Kidney (tissue), 22 donors: ENCODE measurements at places on chromosomes 2 and 18. TPM values are rescaled to one million over a fixed set of nuclear protein-coding genes. Genes with fewer than 3 reads are reported as not detected.

DNA sequence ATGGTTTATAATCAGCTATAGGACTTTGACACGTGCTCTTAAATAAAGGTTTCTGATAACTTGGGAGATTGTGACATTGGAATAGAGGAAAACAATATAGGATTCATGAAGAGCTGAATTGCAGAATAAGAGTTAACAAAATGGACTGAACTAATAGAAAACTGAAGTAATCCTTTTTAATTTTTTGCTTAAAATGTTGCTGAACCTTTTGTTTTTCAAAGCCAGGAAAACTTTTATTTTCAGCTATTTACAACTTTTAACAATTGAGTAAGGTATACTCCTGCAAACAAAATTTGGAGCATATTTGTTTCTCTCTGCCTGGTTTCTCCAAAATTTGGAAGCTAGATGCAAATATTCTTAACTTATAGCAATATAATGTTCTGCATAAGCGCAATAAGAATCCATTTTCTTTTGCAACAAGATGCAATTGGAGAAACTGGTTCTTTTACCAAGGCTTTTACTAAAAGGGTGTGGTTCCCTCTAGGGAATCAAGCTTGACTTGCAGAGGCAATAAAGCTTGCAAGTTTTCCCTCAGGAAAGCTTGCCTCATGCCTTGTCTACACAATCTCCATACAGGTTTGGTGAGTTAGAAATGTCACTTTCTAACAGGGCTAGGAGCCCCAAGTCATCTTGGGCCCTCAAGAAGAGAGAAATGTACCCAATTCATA is 10.3 kb upstream of the PDK1 start:
- H3K36me3 ChIP-seq = no peaks in the 10 kb centered on the region
- H3K4me3 ChIP-seq = no peak overlapping the region
- H3K27me3 ChIP-seq = no peaks in the 10 kb centered on the region
- H3K27ac ChIP-seq = no peak overlapping the region

DNA sequence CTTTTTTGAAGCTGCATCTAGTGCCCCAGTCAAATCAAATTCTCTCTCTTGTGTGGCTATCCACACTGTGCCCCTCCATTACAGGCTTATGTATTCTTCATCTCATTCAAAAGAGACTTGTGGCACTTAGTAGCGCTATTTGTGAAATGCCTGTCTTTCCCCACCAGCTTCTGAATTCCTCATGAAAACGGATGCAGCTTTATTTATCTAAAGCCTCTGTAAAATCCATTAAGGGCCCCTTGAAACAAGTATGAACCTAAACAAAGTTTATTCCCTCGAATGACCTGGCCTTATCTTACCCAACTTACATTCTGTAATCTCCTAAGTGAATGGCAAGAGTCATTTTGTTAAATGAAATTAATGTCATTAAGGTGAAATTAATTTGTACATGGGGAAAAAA is 417.4 kb upstream of the PIK3C3 start:
- no peaks in the 10 kb centered on the region for H3K36me3 ChIP-seq
- H3K27ac ChIP-seq = no peak overlapping the region
- no peaks in the 10 kb centered on the region for H3K27me3 ChIP-seq
- no peaks in the 10 kb centered on the region for H3K4me1 ChIP-seq

DNA sequence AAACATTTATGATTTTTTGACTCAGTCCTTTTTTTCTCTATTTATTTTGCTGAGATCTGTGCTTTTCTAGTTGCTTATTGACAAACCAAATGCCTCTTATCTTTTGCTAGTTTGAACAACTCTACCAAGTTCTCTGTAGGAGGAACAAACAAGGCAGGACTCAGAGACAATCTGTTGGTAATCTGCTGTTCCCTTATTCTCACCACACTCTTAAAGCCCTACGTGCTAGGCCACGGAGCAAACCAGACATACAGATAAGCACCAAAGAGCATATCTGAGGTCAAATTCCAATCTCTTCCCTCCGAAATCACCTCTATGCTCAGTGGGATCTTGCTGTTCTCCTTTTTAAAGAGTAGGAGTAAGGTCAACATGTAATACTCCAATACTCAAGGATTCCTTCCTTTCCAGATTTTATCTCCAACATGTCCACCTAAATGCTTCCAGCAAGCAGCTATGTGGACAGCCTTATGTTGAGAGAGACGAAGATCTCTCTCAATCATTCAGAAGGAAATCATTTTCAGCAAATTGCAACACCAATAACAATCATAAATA is 18.4 kb downstream of the FN1 start:
- H3K27ac ChIP-seq = no peak overlapping the region
- no peaks in the 10 kb centered on the region for H3K36me3 ChIP-seq
- no peaks in the 10 kb centered on the region for H3K4me1 ChIP-seq
- H3K27me3 ChIP-seq = no peaks in the 10 kb centered on the region
- H3K4me3 ChIP-seq = no peak overlapping the region
- no peak for DNase-seq

DNA sequence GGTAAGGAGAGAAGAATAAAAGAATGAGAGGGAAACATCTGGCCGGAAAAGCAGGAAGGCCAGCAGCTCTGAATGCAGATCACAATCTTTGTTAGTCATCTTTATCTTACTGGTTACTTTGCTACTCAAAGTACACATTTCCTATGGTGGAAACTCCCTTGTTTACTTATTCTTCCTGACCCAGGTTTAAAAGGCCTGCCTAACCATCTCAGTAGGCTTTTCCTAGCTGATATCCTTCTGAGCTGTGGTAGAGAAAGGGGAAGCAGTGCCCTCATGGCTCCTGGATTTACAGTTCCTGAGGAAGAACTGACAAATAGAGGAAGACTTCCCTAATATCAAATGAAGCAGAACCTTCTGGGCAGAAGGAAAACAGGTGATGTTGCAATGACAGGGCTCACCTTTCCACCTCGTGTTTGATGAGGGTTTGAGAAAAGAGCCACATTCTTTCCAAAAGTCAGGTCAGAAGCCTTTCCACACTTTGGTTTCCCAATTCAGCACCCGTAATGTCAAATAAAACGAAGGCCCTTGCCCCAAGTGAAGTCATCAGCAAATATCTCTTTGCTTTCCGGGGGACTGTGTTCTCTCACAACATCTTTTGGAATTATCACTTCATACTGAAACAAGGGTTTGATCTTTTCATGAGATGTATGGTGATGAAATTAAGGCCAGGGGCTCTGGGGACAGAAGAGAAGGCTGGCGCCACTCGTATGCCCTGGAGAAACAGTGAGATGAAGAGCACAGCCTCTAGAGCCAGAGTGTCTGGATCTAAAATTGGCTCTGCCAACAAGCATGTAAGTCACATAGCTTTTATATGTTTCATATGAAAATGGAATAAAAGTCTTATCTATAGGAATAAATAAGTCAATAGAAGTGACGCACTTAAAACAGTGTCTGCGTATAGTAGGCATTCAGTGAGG is 26.7 kb upstream of the APOB start:
- no peaks in the 10 kb centered on the region for H3K4me1 ChIP-seq
- H3K27me3 ChIP-seq = no peaks in the 10 kb centered on the region
- no peak for DNase-seq
- no peaks in the 10 kb centered on the region for H3K36me3 ChIP-seq

GRCh38 chr2:42663828-42664227 is 95.4 kb downstream of the MTA3 start:
- H3K27ac ChIP-seq = no peak overlapping the region
- no peaks in the 10 kb centered on the region for H3K4me1 ChIP-seq
- DNase-seq = no peak

DNA sequence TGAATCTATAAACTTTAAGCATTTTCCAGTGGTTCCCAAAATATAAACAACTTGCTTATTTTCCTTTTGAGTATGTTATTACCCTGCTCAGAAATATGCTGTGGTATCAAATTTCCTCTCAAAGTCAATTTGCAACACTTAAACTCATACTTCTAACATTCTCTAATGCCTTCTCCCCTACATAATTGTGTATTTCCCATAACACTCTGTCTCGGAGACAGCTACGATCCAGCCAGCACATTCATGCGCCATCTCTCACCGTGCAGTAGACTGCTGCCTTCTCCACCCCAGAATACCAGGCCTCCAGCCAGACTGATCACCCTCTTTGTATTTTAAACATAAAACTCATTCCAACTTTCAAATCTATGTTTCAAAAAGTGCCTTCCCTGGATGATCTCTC is 41.8 kb downstream of the TIMM21 start:
- H3K4me3 ChIP-seq = no peak overlapping the region
- H3K27ac ChIP-seq = no peak overlapping the region
- DNase-seq = no peak
- H3K36me3 ChIP-seq = no peaks in the 10 kb centered on the region
- H3K27me3 ChIP-seq = no peaks in the 10 kb centered on the region

GRCh38 chr2:13919981-13920382 is 712.5 kb upstream of the LRATD1 start:
- no peak for DNase-seq
- no peaks in the 10 kb centered on the region for H3K27me3 ChIP-seq
- no peak overlapping the region for H3K4me3 ChIP-seq
- no peak overlapping the region for H3K27ac ChIP-seq

DNA sequence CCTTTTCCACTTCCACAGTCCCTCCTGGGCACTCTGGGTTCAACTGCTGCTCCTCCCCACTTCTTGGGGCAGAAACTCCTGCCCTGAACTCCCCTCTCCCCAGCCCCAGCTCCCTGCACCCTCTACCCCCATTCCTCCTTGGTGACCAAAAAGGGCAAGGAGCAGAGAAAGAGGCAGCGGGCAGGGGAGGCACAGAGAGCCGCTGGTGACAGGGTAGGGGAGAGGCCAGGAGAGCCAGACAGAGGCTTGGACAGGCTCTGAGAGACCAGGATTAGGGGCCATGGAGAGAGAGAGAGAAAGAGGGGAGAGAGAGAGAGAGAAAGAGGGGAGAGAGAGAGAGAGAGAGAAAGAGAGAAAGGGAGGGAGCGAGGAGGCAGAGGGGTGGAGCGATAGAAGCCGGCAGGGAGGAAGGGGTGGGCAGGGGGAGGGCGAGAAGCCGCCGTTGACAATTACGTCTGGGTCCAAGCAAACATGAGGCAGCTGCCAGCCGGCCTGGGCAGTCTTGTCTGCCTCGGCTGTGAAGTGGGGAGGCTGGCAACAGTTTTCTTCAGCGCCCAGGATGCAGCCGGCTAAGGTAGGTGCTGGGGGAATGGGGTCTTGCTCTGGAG is at the start of gene KCNIP3:
KCNIP3 (plus strand) TSS at position 468 of the 608 bp plus-strand sequence; CDS start at position 560, 92 bp downstream.
- H3K27ac ChIP-seq = peak within 1 kb of the TSS; percentile 74
- DNase-seq = no peak
- H3K36me3 ChIP-seq = no peaks in the 10 kb centered on the region
- H3K4me1 ChIP-seq = peaks cover 15% of the 10 kb centered on the region
- H3K4me3 ChIP-seq = no peak within 1 kb of the TSS

- no peaks in the 10 kb centered on the region for H3K36me3 ChIP-seq
- no peaks in the 10 kb centered on the region for H3K27me3 ChIP-seq
- H3K4me1 ChIP-seq = no peaks in the 10 kb centered on the region
These were observed 14.3 kb upstream of the CCDC85A start for GRCh38 chr2:56169521-56169920.

GRCh38 chr2:66576561-66577320 is 141.8 kb downstream of the MEIS1 start:
- peaks cover 19% of the 10 kb centered on the region for H3K27me3 ChIP-seq
- DNase-seq = peak; percentile 73
- H3K4me3 ChIP-seq = peak overlapping the region; percentile 53
- H3K27ac ChIP-seq = peak overlapping the region; percentile 83
- no peaks in the 10 kb centered on the region for H3K36me3 ChIP-seq
- peaks cover 4% of the 10 kb centered on the region for H3K4me1 ChIP-seq

- no peak for DNase-seq
- H3K4me3 ChIP-seq = no peak overlapping the region
- no peak overlapping the region for H3K27ac ChIP-seq
- no peaks in the 10 kb centered on the region for H3K36me3 ChIP-seq
These were observed 29.7 kb downstream of the CARF start for GRCh38 chr2:202941771-202942170.

OR6B2 gene
- total RNA-seq = not detected

PROM2 gene
- 65.6 TPM for total RNA-seq

NDC80 gene
- 0.63 TPM for total RNA-seq

EVX2 gene
- total RNA-seq = not detected

GKN1 gene
- not detected for total RNA-seq

CCDC74B gene
- total RNA-seq = 4.5 TPM

CYP26B1 gene
- total RNA-seq = 2.5 TPM

MOGAT1 gene
- total RNA-seq = not detected

KIF3C gene
- 4.8 TPM for total RNA-seq

BCL2 gene
- total RNA-seq = 39.2 TPM
